Naive B cell (primary cell): ENCODE measurements at places on chromosomes 11 and 22.

- DNase-seq = peak; percentile 71
Observed at GRCh38 chr11:121367001-121367843, 74.7 kb downstream of the SC5D start.

DNA sequence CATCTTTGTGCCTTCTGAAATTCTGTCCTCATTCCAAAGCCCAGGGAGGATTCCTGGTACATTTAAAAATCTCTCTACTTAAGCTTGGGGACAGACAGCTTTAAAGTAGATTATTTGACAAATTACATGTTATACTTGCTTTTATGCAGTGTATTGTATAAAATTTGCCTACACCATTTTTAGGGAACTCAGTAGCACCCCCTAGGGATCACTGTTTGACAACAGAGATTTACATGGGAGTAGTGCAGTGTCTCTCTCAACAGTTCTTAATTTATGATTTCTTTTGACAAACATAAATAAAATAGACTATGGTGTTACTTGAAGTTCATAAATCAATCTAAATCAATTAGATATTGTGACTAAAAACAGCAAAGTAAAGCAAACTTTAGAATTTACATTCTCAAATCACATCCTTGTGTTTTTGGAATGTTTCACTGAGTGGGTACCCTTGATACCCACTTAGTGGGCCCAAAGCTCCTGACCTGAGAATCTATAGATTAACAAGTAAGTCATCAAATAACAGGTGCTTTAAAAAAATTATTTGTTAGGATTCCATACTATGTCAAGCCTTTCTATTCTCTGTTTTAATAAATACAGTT, 428.8 kb downstream of the DYNC2H1 start:
- DNase-seq = no peak

- no peak for DNase-seq
Observed at GRCh38 chr22:49749227-49749626, 78.4 kb downstream of the BRD1 start.

DNA sequence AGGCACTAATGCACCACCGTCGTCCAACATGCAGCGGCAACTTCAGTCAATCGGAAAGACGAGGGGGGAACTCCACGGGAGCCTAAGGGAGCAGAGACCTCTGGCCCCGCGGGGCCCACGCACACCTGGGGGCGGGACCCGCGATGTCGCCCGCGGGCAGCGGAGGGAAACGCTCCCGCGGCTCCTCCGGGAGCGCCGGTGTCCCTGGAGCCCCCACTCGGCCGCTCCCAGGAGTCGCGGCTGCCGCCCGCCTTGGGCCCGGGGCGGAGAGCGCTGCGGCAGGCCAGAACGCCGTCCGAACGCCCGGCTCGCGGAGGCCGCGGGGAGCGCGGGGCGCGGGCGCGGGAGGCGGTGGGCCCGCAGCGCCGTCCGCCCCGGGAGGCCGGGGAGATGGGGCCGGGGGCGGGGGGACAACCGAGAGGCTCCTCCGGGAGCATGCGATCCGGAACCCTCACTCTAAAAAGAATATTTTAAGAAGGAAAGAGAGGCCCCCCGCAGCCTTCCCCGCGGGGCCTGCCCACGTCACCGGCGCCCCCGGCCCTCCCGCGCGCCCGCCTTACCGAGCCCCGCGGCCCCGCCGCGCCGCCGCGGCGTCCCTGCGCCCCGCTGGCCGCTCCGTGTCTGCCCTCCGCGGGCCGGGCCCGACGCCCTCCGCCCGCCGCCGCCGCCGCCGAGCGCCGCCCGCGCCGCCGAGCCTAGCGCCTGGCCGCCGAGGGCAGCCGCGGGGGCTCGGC, 86.6 kb upstream of the ARHGAP32 start:
- peak; percentile 41 for DNase-seq

GRCh38 chr22:50583294-50583861, 729 bp upstream of the CHKB start:
- DNase-seq = no peak

DNA sequence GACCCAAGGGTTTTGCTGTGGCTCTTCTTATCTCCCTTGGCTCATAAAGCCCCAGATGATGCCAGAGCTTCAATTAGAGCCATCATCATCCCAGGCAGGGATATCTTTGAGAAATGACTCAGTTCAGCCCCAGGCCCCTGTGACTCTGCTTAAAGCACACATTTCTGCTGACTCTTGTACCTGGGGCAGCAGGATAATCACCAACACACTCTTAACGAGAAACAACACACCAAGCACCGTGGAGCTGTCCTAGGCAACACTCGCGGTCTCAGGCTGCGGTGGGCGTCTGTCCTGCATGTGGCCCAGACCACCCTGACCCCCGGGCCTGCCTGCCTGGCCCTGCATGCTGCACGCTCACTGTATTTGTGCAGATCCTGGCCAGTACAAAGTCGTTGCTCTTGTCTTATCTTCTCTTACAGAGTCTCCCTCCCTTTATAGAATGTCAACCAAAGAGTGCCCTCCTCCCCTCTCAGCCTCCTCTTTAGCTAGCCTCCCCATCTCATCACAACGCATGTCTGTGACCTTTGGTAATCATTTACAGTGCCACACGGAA, 114.2 kb upstream of the PARVA start:
- no peak for DNase-seq

DNA sequence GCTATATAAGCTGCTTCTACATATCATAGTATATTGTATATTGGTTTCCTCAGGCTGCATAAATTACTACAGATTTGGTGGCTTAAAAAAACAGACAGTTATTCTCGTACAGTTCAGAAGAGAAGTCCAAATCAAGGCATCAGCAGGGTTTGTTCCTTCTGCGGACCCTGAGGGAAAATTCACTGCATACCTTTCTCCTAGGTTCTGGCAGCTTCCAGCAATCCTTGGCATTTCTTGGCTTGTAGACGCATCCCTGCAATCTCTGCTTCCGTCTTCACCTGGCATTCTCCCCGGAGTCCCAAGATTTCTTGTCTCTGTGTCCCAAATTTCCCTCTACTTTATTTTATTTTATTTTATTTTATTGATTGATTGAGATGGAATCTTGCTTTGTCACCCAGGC, 142.8 kb downstream of the COMMD9 start:
- no peak for DNase-seq

DNA sequence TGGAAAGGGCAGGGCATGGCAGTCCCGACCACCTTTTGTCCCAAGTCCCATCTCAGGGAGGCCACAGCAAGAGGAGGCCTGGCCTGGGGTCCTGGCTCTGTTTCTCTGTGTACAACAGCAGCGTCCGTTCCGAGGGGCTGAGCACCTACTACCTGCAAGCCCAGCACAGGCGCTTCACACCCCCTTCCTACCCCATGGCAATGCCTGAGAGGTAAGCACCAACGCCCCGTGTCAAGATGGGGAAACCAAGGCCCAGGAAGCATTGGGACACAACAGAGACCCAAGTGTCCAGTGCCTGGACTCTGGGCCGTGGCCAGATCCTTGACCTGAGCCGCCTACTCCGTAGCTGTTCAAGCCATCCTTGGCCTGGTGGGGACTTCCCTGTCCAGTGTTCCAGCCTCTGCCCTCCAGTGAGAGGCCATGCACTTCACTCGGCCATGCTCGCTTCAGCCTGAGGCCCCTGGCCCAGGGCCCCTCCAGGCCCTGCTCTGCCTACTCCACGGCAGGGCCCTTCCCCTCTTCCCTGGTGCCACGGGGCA, 14.3 kb upstream of the TCF20 start:
- no peak for DNase-seq

GRCh38 chr11:20037396-20038153, 122.7 kb downstream of the DBX1 start:
- DNase-seq = no peak

GRCh38 chr22:38230108-38230825, 28.5 kb downstream of the MAFF start:
- DNase-seq = no peak

DNA sequence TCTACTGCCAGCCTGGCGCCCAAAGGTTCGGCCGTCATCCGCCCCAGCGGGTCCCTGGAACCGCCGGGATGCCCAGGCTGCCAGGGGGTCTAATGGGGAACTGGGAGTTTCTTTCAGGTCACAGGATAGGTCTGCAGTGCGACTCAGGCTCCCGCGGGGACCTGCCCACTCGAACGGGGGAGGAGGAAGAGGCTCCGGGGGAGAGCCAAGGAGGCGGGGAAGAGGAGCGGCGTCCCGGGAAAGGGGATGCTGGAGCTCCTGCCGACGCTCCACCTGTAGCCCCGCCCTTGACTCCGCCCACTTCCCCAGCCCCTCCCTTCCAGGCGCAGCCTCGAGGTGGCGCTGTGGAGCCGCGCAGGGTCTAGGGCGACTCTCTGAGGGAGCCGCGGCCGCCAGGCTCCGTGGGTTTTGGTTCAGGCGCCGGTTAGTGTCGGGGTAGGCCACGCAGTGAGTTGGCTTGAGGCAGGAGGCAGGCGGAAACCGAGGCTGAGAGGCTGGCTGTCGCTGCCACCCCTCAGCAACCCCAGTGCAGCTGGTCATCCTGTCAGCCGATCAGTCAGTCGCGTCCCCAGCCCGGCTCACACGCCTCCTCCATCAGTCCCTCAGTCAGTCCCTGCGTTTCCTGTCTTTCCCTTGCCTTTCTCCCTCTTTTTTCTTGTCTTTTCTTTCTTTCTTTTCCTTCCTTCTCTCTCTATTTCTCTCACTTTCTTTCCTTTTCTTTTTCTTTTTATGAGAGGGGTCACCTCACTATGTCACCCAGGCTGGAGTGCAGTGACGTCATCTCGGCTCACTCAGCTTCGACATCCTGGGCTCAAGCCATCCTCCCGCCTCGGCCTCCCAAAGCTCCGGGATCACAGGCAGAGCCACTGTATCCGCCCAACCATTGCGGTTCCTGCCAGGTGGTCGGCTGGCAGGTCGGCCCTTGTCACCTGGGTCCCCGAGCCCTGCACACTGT, 26.4 kb downstream of the YWHAH start:
- peak; percentile 76 for DNase-seq

DNA sequence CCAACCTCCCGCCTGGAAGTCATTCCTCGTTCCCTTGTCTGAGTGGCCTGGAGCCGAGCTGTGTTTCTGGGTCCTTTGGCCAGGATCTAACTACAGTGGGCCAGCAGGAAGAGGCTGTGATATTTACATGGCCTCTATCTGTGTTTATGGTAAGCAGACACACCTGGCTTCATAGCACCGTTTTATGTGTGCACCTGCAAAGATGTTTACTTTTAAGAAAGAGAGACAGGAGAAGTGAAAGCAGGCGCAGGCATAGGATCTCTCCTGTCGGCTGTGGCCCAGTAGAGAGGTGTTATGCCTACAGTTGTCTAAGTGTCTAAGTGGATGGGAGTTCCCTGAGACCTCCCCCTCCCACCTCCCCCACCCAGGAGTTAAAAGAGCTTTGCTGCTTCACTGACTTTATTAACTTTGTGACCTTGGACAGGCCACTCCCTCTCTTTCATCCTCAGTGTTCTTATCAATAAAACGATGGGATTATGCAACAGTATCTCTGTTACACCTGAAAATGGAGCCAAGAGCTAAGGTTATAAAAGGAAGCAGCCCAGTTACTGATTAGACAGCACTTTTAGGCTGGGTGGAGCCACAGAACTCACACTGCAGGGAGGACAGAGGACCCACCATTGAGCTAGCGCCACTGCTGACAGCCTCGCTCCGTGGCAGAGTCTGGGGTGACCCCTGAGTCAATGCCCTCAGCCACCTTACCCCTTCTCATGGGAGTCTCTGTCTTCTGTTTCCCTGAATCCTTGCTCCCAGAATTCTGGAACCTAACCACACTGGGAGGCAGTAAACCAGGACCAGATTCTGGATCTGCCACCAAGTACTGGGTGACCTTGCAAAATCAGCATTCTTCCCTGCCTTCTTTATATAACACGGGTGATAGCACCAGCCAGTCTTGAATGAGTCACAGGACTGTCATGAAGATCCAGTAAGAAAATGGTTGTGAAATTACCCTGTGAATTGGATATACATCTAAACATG, 22.0 kb downstream of the ST14 start:
- peak; percentile 53 for DNase-seq

DNA sequence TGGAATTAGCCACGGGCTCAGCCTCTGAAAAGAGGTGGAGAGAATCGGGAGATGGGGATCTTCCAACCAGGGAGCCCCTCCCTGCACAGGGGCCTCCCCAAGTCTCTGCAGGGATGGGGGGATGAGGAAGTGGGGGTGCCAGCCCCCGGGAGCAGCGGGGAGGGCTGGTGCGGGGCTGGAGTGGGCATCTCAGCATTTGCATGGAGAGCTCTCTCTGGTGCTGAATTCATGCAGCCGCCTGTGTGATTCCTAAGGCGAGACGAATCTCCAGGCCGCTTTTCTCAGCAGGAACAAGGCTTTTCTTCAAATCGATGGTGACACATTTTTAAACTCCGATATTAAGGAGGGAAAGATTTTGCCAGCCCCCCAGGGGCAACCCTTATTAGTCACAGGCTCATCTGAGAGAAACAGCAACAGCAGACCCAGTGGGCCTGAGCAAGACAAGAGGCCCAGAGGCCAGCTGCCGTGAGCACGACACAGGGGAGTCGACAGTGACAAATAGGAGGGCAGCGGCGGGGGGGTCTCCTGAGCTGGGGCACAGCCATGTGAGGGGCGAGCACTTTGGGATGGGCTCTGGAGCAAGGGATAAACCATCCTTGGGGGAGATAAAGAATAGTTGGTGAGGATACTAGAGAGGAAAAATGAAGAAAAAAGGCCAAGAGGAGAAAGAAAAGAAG, 29.0 kb downstream of the MACROD1 start:
- no peak for DNase-seq

GRCh38 chr11:83709434-83709833, 423.3 kb upstream of the CCDC90B start:
- no peak for DNase-seq

DNA sequence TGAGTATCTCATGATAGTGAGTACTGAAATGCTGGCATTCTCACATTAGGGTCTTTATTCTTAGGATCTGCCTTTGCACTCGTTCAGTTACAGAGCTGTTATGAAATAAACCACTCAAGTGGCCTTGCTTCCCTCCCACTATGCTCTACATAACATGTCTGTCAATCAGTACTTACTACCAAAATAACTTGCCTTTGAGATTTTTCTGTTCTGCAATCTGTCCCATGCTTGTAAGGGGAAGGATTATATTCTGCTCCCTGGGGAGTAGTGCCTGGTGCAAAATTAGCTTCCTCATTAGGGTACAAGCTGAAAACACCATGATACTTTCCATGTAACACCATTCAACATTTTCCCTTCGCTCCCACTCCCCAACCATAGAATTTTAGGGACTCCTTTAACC, 1.9 kb upstream of the GRAP2 start:
- peak; percentile 79 for DNase-seq

DNA sequence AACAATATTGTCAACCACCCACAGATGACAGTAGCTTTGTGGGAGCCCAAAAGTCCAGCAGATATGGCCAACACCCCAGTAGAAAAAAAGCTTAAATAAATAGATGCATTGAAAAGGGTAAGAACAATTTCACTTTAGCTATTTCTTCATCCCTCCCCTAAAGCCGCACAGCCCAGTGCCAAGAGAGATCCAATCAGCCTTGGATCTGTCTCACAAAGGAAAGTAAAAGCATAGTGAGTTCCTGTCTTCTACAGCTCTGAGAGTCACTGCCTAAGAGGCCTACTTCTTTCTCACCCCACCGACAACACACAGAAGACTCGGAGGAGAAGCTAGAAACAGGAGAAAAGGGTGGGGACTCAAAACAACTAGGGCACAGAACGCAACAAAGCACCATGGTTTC, 196.4 kb downstream of the SBF2 start:
- no peak for DNase-seq

- DNase-seq = no peak
Observed at GRCh38 chr22:19181786-19182471, 3.4 kb upstream of the SLC25A1 start.
